Transverse colon (tissue), 4 donors: ENCODE measurements at places on chromosomes 1 and 21. TPM values are rescaled to one million over a fixed set of nuclear protein-coding genes. Genes with fewer than 3 reads are reported as not detected.

DNA sequence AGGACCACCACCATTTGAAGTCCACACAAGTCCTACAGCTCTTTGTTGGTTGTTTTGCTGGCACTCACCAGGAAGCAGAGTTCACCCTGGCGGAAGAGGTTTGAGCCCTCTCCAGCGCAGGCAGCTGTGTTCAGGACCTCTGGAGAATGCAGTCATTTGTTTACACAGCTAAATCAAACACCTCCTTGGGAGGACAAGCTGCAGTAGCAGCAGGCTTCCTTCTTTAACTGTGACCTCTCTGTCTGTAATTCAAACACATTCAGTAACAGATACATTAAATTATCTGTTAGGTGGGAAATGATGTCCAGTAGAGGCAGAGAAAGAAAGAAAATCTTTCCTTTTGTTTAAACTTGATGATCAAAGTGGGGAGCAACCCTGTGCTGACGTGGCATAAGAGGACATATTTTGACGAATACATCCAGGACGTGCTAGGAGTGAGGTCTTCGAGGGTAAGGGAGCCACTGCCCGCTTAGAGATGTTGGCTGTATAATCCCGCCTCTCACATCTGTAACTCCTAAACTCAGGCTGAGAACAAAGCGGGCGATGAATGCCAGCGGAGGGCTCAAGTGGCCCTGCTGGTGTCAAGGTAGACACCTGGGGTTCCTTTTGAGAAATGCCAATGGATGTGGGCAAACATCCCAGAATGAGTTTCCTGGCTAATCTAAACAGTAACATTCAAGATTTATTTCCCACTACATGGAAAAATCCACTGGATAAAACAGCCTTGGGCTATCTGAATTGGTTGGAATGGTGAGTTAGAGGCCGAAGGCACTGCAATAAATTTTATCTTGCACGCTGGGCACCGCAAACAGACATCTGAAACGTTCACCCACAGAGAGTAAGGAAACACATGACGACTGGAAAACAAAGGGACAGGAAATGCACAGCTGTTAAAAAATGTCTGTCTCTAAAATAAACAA is 51.7 kb downstream of the ABCA4 start:
- peak; percentile 55 for DNase-seq

Gene BMP8A
- total RNA-seq = not detected

Gene PALMD
- 2.9 TPM for total RNA-seq

Gene KLHL20
- 7.9 TPM for total RNA-seq
